Activated gamma-delta T cell treated with anti-CD3 and anti-CD28 coated beads, Interleukin-2, amount 50 U/mL, for 16 hours (primary cell): ENCODE measurements at places on chromosomes 11 and 22.

GRCh38 chr22:19477321-19478044, 1.5 kb downstream of the UFD1 start:
- DNase-seq, result no peak

GRCh38 chr11:90783111-90783510, 560.3 kb upstream of the CHORDC1 start:
- no peak for DNase-seq

DNA sequence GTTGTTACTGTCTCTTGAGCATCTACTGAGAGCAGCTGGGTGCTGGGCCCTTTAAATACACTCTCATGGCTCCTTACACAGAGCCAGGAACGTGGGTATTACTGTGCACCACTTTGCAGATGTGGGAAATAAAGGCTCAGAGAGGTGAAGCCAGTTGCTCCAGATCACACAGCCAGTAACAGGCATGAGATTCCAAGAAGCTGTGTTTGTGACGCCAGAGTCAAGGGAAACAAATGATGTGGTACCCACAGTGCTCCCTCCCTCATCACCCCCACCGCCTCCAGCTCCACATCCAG, 1.4 kb upstream of the PRDM11 start:
- no peak for DNase-seq

- DNase-seq, result no peak
These were observed 29.8 kb upstream of the BMAL1 start for GRCh38 chr11:13247606-13248296.

GRCh38 chr11:65478388-65479183, 20.3 kb upstream of the MALAT1 start:
- no peak for DNase-seq

- DNase-seq, result no peak
These were observed 4.7 kb downstream of the DPP3 start for GRCh38 chr11:66484806-66485380.
